HT-29 (cell line): ENCODE measurements at places on chromosomes 6 and 20. TPM values are rescaled to one million over a fixed set of nuclear protein-coding genes. Genes with fewer than 3 reads are reported as not detected.

Gene MDFI
- 0.36 and 1.5 TPM in 2 replicates for total RNA-seq

Gene SLCO4A1
- 78.8 and 83.4 TPM in 2 replicates for total RNA-seq

Gene SRMS
- total RNA-seq = 0.13 TPM in 1 of 2 replicates, not detected in the other

Gene C6orf141
- total RNA-seq = 36.8 and 45.8 TPM in 2 replicates

Gene CDSN
- 0.08 TPM in 1 of 2 replicates, not detected in the other for total RNA-seq

Gene PBX2
- total RNA-seq = 16.6 and 18.7 TPM in 2 replicates

Gene PROKR2
- total RNA-seq = not detected in 2 replicates

Gene AGPAT4
- 0.47 and 0.56 TPM in 2 replicates for total RNA-seq

Gene C6orf163
- not detected in 2 replicates for total RNA-seq

Gene BPIFB4
- not detected in 2 replicates for total RNA-seq

Gene IL20RA
- 7.9 and 16.7 TPM in 2 replicates for total RNA-seq

Gene TMEM151B
- not detected in 2 replicates for total RNA-seq

Gene TAP1
- 15.2 and 20.9 TPM in 2 replicates for total RNA-seq

Gene PMEPA1
- 47.7 and 66.2 TPM in 2 replicates for total RNA-seq

Gene NNAT
- total RNA-seq = 2.1 TPM in 1 of 2 replicates, not detected in the other

Gene MCHR2
- not detected in 2 replicates for total RNA-seq

Gene RAB44
- total RNA-seq = not detected in 2 replicates

Gene C6orf15
- 0.13 and 0.33 TPM in 2 replicates for total RNA-seq

Gene C4A
- 0.57 and 1.9 TPM in 2 replicates for total RNA-seq
